SJSA1 (cell line): ENCODE measurements at places on chromosomes 1 and 21. TPM values are rescaled to one million over a fixed set of nuclear protein-coding genes. Genes with fewer than 3 reads are reported as not detected.

DNA sequence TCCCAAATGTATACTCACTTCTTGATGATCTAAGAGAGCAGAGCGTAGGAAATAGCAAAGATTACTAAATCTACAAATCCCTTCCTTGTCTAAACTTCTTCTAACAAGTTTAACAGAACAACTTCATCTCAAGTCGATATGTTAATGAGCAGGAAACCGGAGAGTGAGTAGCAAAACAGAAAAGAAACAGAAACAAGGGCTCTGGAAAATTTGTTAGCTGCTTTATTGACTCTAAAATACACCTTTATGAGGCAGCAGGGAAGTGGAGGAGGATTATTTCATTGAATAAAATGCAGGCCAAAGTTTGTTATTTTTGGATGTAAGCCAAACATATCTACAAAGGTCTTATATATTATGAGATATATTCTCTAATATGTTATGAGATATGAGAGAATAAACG, 192.4 kb downstream of the LRRIQ3 start:
- DNase-seq = no peak

- no peak for DNase-seq
Observed at GRCh38 chr21:29637553-29637952, 302.2 kb downstream of the GRIK1 start.

GRCh38 chr1:118303064-118303463, 118.0 kb upstream of the SPAG17 start:
- no peak for DNase-seq

- DNase-seq = no peak
Observed at GRCh38 chr1:87239997-87240605, 88.6 kb upstream of the LMO4 start.

Gene SLC6A9
- total RNA-seq = 0.66 and 1.4 TPM in 2 replicates

Gene CTBS
- total RNA-seq = 22.2 and 22.9 TPM in 2 replicates
